ENCODE measurements at places on chromosomes 16 and 17. TPM values are rescaled to one million over a fixed set of nuclear protein-coding genes. Genes with fewer than 3 reads are reported as not detected.

The PCGF2 gene
- total RNA-seq, result 24.4 TPM

The SLC26A11 gene
- total RNA-seq, result 3.9 TPM

The KRT32 gene
- not detected for total RNA-seq

The CTRB2 gene
- not detected for total RNA-seq

The CPHXL2 gene
- not detected for total RNA-seq

The WNT9B gene
- not detected for total RNA-seq

The DPEP1 gene
- total RNA-seq, result not detected

The CHP2 gene
- not detected for total RNA-seq

The NPIPA2 gene
- total RNA-seq, result 3.0 TPM

The ASGR2 gene
- total RNA-seq, result 0.46 TPM

The ZNF821 gene
- total RNA-seq, result 2.5 TPM

The KCNG4 gene
- not detected for total RNA-seq

The PDP2 gene
- total RNA-seq, result 3.1 TPM

The EIF1 gene
- 1,166 TPM for total RNA-seq

The C16orf92 gene
- not detected for total RNA-seq

The ITGA3 gene
- total RNA-seq, result 16.4 TPM

The TPSG1 gene
- total RNA-seq, result 0.30 TPM

The SLFN12L gene
- 0.32 TPM for total RNA-seq

The USP43 gene
- not detected for total RNA-seq

The HSD3B7 gene
- 7.0 TPM for total RNA-seq

The NTN3 gene
- total RNA-seq, result 0.19 TPM

The NOL3 gene
- 109 TPM for total RNA-seq

The EME1 gene
- total RNA-seq, result 0.60 TPM

The SEPTIN12 gene
- not detected for total RNA-seq

The IRF8 gene
- total RNA-seq, result 3.3 TPM

The TAT gene
- not detected for total RNA-seq

The NECAB2 gene
- total RNA-seq, result 1.8 TPM

The BTBD17 gene
- total RNA-seq, result not detected

The IL4R gene
- total RNA-seq, result 11.1 TPM
